ENCODE measurements at places on chromosomes 2 and 18.

GRCh38 chr18:27808683-27809082 lies 368.2 kb downstream of the CDH2 start:
- no peak for DNase-seq

- no peak for DNase-seq
These were observed 13.4 kb downstream of the ATP8B1 start for GRCh38 chr18:57789759-57790158.

- no peak for DNase-seq
These were observed 41.9 kb downstream of the RPIA start for GRCh38 chr2:88733155-88733902.

GRCh38 chr18:26268454-26268853 lies 42.2 kb downstream of the TAF4B start:
- no peak for DNase-seq

- no peak for DNase-seq
These were observed 134.8 kb downstream of the EIPR1 start for GRCh38 chr2:3242747-3243369.

DNA sequence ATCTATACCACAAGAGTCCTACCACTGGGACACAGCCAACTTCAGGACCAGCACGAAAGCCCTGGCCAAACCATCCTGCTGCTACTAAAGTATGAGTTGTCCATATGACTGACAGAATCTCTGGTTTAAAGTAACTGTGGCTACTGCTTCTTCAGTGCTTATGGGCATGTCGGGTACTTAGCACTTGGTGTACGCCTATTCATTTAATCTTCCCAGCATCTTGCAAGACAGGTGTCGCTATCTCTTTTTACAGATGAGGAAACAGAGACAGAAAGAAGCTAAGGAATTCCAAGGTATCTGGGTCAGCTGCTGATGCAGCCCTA lies 203.4 kb upstream of the ID2 start:
- DNase-seq, result no peak

- DNase-seq, result no peak
These were observed 78.4 kb downstream of the CD8B2 start for GRCh38 chr2:106565599-106565998.

DNA sequence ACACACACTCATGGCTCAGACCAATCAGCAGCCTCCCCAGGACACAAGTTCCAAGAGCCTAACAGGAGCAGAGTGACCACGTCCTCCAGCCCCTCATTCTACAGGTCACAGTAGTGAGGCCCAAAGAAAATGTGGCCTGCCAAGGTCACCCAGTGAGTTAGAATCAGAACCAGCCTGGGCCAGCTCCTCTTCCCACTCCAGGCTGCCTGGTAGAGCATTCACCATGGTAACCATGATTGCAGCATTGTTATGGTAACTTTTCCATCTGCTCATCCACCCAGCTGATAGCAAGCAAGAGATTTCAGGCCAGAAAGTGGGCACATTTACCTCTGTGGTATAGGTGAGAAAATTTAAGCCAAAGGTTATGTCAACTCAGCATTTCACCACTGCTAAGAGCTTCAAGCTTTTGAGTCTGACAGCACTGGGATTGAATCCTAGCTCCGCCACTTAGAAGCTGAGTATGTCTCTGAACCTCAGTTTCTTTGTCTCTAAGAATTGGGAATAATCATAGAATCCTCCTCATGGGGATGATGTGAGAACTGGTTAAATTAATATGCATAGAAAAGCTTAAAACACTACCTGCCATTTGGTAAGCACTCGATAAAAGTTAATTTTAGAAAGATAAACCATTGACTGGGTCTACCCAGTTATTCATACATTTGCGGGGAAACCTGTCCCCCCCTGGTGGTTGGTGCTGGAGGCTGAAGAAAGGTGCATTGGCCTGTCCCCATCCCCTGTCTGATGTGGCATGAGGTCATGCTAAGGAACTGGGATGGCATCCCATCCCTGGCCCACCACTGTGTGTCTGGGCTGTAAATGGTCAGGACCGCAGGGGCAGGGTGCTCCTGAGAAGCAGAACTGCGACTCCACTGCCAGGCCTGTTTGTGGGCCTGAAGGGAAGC lies 181.5 kb downstream of the KLHL29 start:
- DNase-seq, result peak; percentile 58

GRCh38 chr18:46686186-46686585 lies 29.2 kb upstream of the LOXHD1 start:
- DNase-seq, result no peak

- no peak for DNase-seq
These were observed 15.6 kb upstream of the MAP3K20 start for GRCh38 chr2:173059971-173060461.

- peak; percentile 10 for DNase-seq
These were observed 114.2 kb upstream of the SULT1C3 start for GRCh38 chr2:108125581-108125980.

GRCh38 chr2:64017811-64018700 lies 1.2 kb downstream of the VPS54 start:
- peak; percentile 66 for DNase-seq

GRCh38 chr2:33047939-33048338 lies 101.2 kb downstream of the LTBP1 start:
- DNase-seq, result no peak

DNA sequence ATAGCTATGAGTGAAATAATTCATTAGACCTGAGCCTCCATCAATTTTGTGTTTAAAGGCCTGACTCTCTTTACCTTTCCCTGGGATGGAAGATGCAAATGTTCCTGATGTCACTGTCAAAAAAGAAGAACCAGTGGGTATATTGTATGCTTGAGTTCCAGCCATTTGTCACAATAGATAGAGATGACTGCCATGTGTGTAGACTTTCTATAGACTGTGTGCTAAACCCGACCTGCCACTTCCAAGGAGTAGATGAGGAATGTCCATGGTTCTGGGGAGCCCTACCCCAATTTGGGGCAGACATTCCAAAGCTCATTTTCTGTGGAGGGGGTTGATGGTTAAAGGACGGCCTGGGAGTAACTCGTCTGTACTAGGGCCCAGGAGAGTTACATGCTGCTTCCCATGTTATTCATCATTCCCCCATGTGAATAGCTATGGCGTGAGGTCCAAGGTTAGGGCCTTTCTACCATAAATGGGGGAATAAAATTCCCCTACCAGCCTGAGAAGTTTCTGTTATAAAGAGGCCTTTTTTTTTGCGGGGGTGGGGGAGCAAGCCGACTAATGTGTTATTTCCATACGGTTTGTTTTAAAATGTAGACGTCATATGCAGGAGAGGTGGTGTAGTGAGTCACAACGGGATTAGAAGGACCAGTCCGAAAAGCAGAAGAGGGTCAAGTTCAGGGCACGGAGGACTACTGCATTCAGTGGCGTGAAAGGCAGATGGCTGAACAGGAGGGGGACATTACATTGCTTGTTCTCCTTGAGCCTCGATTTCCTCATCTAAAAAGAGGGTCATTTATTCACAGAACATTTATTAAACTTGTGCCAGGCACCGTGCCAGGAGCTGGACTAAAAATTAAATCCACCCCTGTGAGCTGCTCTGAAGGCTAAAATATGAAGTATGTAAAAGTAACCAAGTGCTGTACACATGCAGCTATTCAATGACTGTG lies 24.0 kb downstream of the IL1B start:
- no peak for DNase-seq

- no peak for DNase-seq
These were observed 323.2 kb downstream of the OSR1 start for GRCh38 chr2:19035238-19035637.

- no peak for DNase-seq
These were observed 11.0 kb downstream of the CAPG start for GRCh38 chr2:85399183-85399455.

GRCh38 chr2:168194784-168195522 lies 52.4 kb downstream of the STK39 start:
- no peak for DNase-seq

- no peak for DNase-seq
These were observed 1.2 kb downstream of the TGOLN2 start for GRCh38 chr2:85326406-85327159.

DNA sequence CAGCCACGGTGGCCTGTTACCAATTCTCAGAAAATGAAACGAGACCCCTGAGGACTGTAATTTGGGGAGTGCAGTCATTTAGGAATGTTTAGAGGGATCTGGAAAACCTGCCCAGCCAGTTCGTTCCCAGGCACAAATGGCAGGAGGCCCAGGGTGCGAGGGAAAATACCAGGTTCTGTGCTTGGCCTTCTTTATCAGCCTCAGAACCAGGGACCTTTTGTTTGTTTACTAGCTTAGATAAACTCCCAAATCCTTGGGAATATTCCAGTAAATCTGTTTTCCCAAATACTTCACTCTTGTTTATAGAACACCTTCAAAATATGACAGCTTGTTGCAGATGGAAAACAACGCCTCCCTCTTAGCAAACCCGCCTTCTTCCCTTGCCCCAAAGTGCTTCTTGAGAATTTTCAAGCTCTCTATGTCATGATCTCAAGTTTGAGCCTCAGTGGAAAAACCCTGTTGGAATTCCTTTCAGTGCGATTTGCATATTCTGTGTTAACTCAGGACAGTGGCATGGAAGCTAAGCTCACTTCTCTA lies 400.3 kb upstream of the SMIM21 start:
- peak; percentile 53 for DNase-seq

- no peak for DNase-seq
These were observed 71.2 kb downstream of the NUP35 start for GRCh38 chr2:183195397-183195796.

- no peak for DNase-seq
These were observed 223.9 kb downstream of the LDLRAD4 start for GRCh38 chr18:13442451-13442850.

DNA sequence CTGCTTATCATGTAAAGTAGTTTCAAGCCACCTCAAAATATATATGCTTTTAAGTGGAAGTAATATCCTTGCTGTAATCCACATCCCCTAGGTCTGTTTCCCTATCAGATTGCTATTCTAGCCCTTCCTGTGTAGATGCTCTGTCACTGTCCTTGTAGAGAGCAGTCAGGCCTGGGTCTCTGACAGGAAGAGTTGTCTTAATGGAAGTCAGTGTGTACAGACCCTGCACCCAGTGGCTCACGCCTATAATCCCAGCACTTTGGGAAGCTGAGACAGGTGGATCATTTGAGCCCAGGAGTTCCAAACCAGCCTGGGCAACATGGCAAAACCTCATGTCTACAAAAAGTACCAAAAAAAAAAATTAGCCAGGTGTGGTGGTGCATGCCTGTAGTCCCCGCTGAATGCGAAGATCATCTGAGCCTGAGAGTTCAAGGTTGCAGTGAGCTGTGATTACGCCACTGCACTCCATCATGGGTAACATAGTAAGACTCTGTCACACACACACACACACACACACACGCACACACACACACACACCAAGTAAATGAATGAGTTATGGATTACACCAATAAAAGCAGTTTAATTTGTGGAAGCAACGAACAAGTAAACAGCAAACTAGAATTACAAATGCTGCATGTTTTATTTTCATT lies 70.2 kb upstream of the DSC1 start:
- no peak for DNase-seq

- peak; percentile 6 for DNase-seq
These were observed 438.3 kb upstream of the LRATD1 start for GRCh38 chr2:14194233-14194632.

- no peak for DNase-seq
These were observed 144.6 kb upstream of the LYPD1 start for GRCh38 chr2:132814651-132815050.

DNA sequence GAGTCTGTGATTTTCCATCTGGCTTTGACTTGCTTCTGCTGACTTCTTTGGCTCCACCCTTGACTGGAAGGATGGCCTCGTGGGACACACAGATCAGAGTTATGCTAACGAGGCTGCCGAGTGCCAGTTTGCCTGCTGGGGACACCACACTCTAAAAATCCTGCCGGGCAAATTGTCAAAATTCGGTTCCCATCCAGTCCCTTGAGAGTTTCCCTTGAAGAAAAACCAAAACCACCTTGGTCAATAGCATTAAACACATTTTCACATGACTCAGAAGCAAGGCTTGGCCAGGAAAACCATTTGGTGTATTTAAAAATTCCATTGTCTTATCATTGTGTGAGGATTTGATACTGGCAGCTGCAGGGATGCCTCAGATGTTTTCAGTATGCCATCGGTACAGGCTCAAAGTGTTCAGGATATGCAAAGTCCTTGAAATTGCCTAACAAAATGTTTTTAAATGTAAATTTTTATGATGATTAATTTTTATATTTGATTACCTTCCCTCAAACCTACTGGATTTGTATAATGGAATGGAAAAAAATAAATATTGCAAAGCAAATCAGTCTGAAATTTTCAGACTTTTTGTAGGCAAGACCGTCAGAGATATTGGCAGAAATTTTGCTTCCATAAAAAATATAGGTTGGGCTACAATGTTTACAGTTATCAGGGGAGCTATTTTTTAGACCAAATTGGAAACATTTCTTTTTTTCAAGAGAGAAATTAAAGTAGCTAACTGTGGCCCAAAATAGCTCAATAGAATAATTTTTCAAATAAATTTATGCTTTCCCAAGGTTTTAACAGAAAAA lies 41.6 kb downstream of the KCNE4 start:
- no peak for DNase-seq

GRCh38 chr18:24878289-24878688 lies 417.9 kb downstream of the HRH4 start:
- DNase-seq, result peak; percentile 61

DNA sequence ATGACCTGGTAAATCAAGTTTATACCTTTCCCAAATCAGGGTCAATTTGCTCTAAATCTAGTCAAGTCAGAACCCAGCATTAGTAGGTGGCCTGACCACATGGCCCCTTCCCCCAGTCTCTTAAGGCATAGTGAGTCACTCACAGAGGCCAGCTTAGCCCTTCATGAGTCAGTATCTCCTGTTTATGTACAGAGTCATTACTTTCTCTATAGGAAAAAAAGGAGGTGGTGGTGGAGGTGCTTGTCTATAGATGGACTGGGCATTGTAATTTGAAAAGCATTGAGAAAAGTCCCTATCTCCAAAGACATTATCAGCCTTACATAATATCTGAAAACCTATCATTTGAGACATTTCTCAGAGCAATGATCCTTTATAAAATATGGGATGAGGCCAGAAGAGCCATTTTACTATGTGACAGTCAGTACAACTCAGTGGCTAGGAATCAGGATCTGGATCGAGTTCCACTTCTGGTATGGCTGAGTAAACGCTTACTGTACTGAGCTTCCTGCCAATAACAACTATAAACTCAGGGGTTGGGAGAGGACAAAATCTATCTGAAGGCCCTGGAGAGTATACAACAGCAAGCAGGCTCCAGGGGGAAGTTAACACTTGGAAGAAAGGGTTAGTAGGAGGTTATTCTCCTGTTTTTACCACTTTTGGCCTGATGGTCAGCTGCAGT lies 22.5 kb upstream of the SIGLEC15 start:
- no peak for DNase-seq

DNA sequence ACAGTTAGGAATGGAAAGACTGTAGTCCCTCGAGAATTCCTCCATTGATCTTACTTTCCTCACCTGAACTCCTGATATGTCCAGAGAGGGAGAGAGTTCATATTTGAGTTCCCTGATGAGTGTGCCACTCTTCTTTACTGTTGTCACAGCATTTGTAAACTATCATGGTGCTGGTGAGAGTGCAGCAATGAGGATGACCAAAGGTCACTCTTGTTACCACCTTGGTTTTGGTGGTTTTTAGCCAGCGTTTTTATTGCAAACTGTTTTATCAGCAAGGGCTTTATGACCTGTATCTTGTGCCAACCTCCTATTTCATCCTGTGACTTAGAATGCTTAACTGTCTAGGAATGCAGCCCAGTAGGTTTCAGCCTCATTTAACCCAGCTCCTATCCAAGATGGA lies 1062.5 kb downstream of the BCL11A start:
- DNase-seq, result no peak

- DNase-seq, result no peak
These were observed 105.0 kb upstream of the SH3BP4 start for GRCh38 chr2:234846599-234847363.

GRCh38 chr18:56475250-56475649 lies 163.1 kb downstream of the TXNL1 start:
- DNase-seq, result no peak

GRCh38 chr18:74234326-74235171 lies 57.2 kb downstream of the CYB5A start:
- DNase-seq, result no peak
